ENCODE measurements at places on chromosomes 7 and 10. TPM values are rescaled to one million over a fixed set of nuclear protein-coding genes. Genes with fewer than 3 reads are reported as not detected.

Gene CALML5
- not detected for total RNA-seq

Gene TMEM225B
- 0.78 TPM for total RNA-seq

Gene DNAH11
- total RNA-seq: 0.05 TPM

- DNase-seq: no peak
- H3K4me3 ChIP-seq: no peak overlapping the region
- no peak overlapping the region for H3K27ac ChIP-seq
- H3K4me1 ChIP-seq: peaks cover 14% of the 10 kb centered on the region
Measured at GRCh38 chr7:26368542-26368941, 76.9 kb downstream of the SNX10 start.

- peak overlapping the region; percentile 73 for H3K27ac ChIP-seq
- no peaks in the 10 kb centered on the region for H3K27me3 ChIP-seq
- H3K36me3 ChIP-seq: no peaks in the 10 kb centered on the region
- H3K4me3 ChIP-seq: peak overlapping the region; percentile 10
Measured at GRCh38 chr7:116231949-116232348, 21.6 kb downstream of the TES start.

DNA sequence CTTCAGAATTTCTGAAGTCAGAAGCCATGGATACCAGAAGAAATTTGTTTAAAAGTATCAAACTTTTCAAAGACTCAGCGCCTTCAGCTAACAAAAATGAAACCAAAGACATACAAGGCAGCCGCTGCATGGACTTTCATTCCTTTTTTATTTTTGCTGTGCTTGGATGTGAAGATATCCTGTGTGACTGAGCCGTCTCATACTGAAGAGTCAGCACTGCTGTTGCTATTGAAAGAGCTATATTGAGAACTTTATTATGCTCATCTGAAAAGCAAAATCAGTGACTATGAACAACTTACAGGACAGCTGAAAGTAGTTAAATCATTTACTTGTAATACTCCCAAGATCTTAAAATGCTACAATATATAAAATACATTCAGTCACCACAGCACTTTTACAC, 809.2 kb downstream of the NXPH1 start:
- H3K4me1 ChIP-seq: no peaks in the 10 kb centered on the region
- peaks cover 8% of the 10 kb centered on the region for H3K36me3 ChIP-seq
- no peaks in the 10 kb centered on the region for H3K27me3 ChIP-seq
- no peak overlapping the region for H3K4me3 ChIP-seq
- no peak for DNase-seq

DNA sequence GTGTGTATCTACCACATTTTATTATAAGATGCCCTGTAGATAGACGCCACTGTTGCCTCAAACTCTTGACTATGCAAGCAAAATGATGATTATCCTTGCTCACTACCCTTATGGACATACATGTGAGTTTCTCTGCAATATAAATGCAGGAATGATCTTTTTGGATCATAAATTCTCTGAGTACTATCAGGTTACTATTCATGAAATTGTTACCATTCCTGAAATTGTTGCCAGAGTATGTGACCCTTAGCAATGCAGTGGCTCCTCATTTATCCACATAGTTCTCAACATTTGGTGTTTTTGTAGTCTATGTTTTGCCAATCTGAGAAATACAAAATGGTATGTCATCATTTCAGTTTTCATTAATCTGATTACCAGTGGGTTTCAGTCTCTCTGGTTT, 166.2 kb upstream of the FAM3C start:
- peaks cover under 1% of the 10 kb centered on the region for H3K27me3 ChIP-seq
- no peaks in the 10 kb centered on the region for H3K36me3 ChIP-seq
- DNase-seq: no peak
- no peak overlapping the region for H3K4me3 ChIP-seq
- H3K4me1 ChIP-seq: no peaks in the 10 kb centered on the region

DNA sequence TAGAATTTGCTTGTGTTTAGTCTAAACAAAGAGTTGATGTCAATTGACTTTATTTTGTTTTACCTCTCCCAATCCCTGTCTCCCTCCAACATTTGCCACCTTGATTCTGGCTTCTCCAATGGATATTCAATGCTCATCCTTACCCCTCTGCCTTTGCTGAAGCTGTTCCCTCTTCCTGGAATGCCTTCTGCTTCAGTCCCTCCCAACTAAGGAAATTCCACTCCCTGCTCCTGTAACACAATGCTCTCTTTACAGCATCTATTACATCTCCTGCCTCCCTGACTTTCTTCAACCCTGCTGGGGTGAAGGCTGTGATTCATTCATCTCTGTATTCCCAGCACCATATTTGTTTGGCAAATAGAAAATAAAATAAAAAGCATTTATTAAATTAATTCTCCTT, 34.5 kb upstream of the TAC1 start:
- no peaks in the 10 kb centered on the region for H3K36me3 ChIP-seq
- H3K4me3 ChIP-seq: no peak overlapping the region
- DNase-seq: no peak

DNA sequence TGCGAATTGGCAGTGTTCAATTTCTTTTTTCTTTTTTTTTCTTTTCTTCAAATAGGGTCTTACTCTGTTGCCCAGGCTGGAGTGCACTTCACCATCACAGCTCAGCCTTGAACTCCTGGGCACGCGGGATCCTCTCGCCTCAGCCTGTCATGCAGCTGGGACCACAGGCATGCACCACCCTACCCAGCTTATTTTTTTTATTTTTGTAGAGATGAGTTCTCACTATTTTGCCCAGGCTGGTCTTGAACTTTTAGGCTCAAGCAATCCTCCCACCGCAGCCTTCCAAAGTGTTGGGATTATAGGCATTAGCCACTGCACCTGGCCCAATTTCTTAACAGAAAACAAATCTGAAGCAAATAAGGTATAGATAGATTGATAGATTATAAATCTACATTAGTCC, 69.3 kb downstream of the SKIDA1 start:
- no peaks in the 10 kb centered on the region for H3K4me1 ChIP-seq
- H3K27ac ChIP-seq: no peak overlapping the region
- H3K36me3 ChIP-seq: no peaks in the 10 kb centered on the region
- DNase-seq: no peak
- H3K4me3 ChIP-seq: no peak overlapping the region
- H3K27me3 ChIP-seq: peaks cover 7% of the 10 kb centered on the region

DNA sequence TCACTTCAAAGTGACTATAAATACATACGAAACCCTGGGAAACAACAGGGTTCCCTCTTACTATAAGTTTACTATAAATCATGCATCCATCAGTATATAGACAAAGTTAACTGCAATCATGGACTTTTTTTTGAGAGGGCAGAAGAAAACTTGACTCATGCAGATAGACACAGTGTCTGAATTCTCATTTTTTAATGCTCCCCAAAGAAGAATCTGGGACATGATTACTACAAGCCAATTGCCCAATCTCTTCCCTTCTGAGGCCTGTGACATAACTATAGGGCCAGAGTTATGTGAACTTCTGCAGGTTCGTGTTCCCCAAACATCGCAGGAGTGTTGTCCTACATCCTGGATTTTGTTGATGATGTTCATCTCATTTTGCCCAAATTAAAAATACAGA, 376.5 kb downstream of the KCNMA1 start:
- H3K27ac ChIP-seq: no peak overlapping the region
- DNase-seq: no peak
- peaks cover 11% of the 10 kb centered on the region for H3K36me3 ChIP-seq
- H3K4me3 ChIP-seq: no peak overlapping the region
- H3K27me3 ChIP-seq: no peaks in the 10 kb centered on the region
- peaks cover 42% of the 10 kb centered on the region for H3K4me1 ChIP-seq

GRCh38 chr10:121448766-121449421, 149.3 kb downstream of the FGFR2 start:
- H3K36me3 ChIP-seq: no peaks in the 10 kb centered on the region
- no peaks in the 10 kb centered on the region for H3K27me3 ChIP-seq
- H3K4me3 ChIP-seq: no peak overlapping the region
- no peak for DNase-seq
